Mesothelial cell of epicardium (in vitro differentiated cells): ENCODE measurements at places on chromosomes 2 and 18. TPM values are rescaled to one million over a fixed set of nuclear protein-coding genes. Genes with fewer than 3 reads are reported as not detected.
A peak's percentile ranks its signal among the peaks of the same experiment; 100 is the strongest.

Gene CCDC141
- total RNA-seq, result 1.0 to 1.2 TPM (median 1.1 TPM) in 3 replicates

Gene GRP
- total RNA-seq, result not detected in 3 replicates

Gene WIPF1
- 19.0 to 21.1 TPM (median 20.6 TPM) in 3 replicates for total RNA-seq

Gene FAHD2B
- 37.4 to 37.8 TPM (median 37.7 TPM) in 3 replicates for total RNA-seq

Gene SULT1C2
- 0.05 to 0.13 TPM in 2 of 3 replicates, not detected in the other for total RNA-seq

Gene DTNA
- total RNA-seq, result 8.4 to 10.9 TPM (median 10.1 TPM) in 3 replicates

Gene DNAJC5G
- total RNA-seq, result 0.18 to 0.27 TPM in 2 of 3 replicates, not detected in the other

Gene NCKAP5
- 2.1 to 3.4 TPM (median 2.2 TPM) in 3 replicates for total RNA-seq

Gene TRAF3IP1
- 17.5 to 23.2 TPM (median 21.4 TPM) in 3 replicates for total RNA-seq

Gene UGT1A5
- not detected in 3 replicates for total RNA-seq

DNA sequence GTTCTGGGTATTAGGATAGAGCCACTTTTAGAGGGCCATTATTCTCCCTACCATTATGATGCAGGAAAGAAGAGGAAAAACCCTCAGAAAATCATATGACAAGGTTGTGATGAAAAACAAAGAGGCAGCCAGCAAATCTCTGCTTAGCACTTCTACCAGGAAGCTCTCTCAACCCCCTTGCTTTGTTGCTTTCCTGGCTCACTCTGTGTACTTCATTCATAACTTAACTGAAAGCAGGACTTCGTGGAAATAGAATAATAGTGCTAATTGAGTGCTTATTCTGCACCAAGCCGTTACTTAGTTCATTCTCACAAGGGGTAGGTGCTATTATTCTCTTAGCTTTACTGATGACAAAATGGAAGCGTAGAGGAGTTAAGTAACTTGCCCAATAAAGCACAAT is 354.1 kb downstream of the HRH4 start:
- DNase-seq, result no peak
- H3K4me1 ChIP-seq, result peaks cover 16% of the 10 kb centered on the region
- no peaks in the 10 kb centered on the region for H3K36me3 ChIP-seq
- peaks cover 27% of the 10 kb centered on the region for H3K27me3 ChIP-seq
- H3K27ac ChIP-seq, result no peak overlapping the region
- H3K4me3 ChIP-seq, result no peak overlapping the region

DNA sequence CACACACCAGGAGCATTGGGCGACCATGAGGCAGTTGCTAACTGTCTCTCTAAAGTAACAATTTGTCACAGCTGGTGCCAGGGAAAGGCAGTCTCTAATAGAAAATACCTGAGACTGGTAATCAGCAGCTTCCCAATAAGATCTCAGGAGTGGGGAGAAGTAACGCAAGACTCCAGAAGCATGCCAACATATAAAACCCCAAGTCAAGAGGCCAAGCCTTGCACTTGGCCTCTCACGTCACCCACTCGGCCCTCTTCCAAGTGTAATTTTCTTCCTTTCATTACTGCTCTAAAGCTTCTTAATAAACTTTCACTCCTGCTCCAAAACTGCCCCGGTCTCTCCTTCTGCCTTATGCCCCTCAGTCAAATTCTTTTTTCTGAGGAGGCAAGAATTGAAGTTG is 455.6 kb upstream of the ACVR2A start:
- no peak overlapping the region for H3K4me3 ChIP-seq
- DNase-seq, result no peak
- peaks cover 2% of the 10 kb centered on the region for H3K27me3 ChIP-seq
- H3K27ac ChIP-seq, result no peak overlapping the region

- H3K27me3 ChIP-seq, result no peaks in the 10 kb centered on the region
- DNase-seq, result no peak
- peaks cover 47% of the 10 kb centered on the region for H3K36me3 ChIP-seq
- H3K4me1 ChIP-seq, result peaks cover 37% of the 10 kb centered on the region
- no peak overlapping the region for H3K4me3 ChIP-seq
- no peak overlapping the region for H3K27ac ChIP-seq
Observed at GRCh38 chr2:54617409-54617808, 106.1 kb upstream of the EML6 start.

- peaks cover 12% of the 10 kb centered on the region for H3K4me1 ChIP-seq
- no peaks in the 10 kb centered on the region for H3K36me3 ChIP-seq
- no peak overlapping the region for H3K4me3 ChIP-seq
- no peak for DNase-seq
- no peak overlapping the region for H3K27ac ChIP-seq
Observed at GRCh38 chr2:12556762-12557161, 160.0 kb upstream of the TRIB2 start.

- no peak overlapping the region for H3K4me3 ChIP-seq
- no peaks in the 10 kb centered on the region for H3K36me3 ChIP-seq
- DNase-seq, result no peak
Observed at GRCh38 chr2:225993430-225993829, 593.9 kb downstream of the NYAP2 start.

DNA sequence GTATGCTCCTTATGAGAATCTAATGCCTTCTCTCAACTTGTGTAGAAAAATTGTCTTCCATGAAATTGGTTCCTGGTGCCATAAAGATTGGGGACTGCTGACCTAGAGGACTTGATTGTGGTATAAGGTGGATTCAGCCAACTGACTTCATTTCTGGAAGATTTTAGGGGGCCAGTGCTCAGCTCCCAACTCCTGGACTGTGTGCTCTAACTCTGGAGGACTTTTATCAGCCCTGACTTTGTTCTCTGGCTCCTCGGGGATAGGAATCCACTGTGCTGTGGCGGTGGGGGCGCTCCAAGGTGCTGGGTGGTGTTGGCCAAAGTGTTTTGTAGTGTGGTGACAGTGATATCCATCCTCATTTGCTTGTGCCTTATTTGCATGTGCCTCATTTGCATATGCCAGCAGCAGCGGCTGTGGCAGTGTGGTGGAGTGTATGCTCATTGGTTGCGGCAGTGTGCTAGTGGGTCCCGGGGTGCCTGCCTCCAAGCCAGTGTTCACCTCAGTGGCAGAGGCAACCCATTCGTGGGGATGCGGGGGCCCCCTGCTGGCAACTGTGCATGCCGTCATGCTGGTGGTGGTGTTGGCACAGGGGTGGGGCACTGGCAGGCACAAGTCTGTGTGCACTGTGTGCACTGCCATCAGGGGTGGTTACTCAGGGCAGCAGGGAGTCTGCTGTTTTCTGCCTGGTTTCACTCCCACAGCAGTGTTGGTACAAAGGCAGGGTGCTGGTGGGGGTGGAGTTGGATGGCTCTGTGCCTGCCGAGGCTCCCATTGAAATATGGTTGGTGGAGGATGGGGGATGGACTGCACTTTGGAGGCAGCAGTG is 19.6 kb downstream of the EHBP1 start:
- no peak for DNase-seq
- peaks cover 24% of the 10 kb centered on the region for H3K36me3 ChIP-seq
- H3K27ac ChIP-seq, result no peak overlapping the region
- peaks cover 12% of the 10 kb centered on the region for H3K4me1 ChIP-seq
- no peaks in the 10 kb centered on the region for H3K27me3 ChIP-seq
- H3K4me3 ChIP-seq, result no peak overlapping the region

GRCh38 chr2:1721706-1722646 is 22.3 kb downstream of the PXDN start:
- no peak for DNase-seq
- no peaks in the 10 kb centered on the region for H3K27me3 ChIP-seq
- H3K4me1 ChIP-seq, result peaks cover 17% of the 10 kb centered on the region
- H3K27ac ChIP-seq, result peak overlapping the region; percentile 68
- no peak overlapping the region for H3K4me3 ChIP-seq
- H3K36me3 ChIP-seq, result no peaks in the 10 kb centered on the region

- H3K4me3 ChIP-seq, result no peak overlapping the region
- H3K27ac ChIP-seq, result no peak overlapping the region
- H3K27me3 ChIP-seq, result peaks cover 2% of the 10 kb centered on the region
- no peaks in the 10 kb centered on the region for H3K36me3 ChIP-seq
- H3K4me1 ChIP-seq, result no peaks in the 10 kb centered on the region
Observed at GRCh38 chr2:140085674-140086073, 1305.5 kb upstream of the NXPH2 start.

GRCh38 chr2:229073935-229074334 is 197.2 kb downstream of the PID1 start:
- DNase-seq, result no peak
- no peaks in the 10 kb centered on the region for H3K4me1 ChIP-seq
- no peaks in the 10 kb centered on the region for H3K27me3 ChIP-seq
- no peak overlapping the region for H3K27ac ChIP-seq
- no peaks in the 10 kb centered on the region for H3K36me3 ChIP-seq
- no peak overlapping the region for H3K4me3 ChIP-seq

DNA sequence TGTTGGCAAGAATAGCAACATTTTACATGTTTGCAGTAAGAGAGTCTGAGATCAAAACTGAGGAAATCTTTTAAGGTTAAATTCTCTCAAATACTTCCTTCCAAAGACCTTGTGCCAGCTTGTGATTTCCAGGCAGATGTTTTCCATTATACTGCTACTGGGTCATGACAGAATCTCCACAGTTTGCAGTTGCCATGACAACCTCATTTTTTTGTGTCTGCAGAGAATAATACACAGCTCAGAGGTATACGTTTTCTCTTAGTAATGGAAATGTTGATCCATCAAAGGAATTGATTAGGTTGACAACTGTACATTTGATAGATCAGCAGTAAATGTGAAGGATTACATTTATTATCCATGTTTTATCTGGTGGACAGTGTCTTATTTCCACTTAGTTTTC is 29.1 kb upstream of the CSRNP3 start:
- H3K36me3 ChIP-seq, result no peaks in the 10 kb centered on the region
- H3K4me3 ChIP-seq, result no peak overlapping the region
- no peak for DNase-seq
- H3K4me1 ChIP-seq, result peaks cover 13% of the 10 kb centered on the region
- no peaks in the 10 kb centered on the region for H3K27me3 ChIP-seq

DNA sequence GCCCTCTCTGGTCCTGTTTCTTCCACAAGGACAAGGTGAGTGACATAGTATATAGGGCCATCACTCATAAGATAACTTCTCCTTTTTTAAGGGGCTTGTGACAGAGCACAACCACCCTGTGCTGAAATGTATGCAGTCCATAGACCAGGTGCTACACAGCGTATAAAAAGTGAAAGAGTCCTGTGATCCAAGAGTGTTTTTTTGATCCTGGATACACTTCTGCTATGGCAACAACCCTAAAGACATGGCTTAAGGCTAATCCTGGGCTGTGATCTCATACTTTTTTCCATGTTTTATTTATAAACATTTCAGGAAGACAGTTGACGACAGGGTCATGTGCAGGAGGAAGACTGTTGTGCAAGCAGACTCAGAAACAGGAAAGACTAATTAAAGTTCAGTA is 400.5 kb upstream of the TCF4 start:
- no peak for DNase-seq
- no peak overlapping the region for H3K27ac ChIP-seq
- peaks cover 11% of the 10 kb centered on the region for H3K36me3 ChIP-seq

GRCh38 chr2:19851116-19851695 is 50.6 kb downstream of the TTC32 start:
- no peak overlapping the region for H3K4me3 ChIP-seq
- no peak for DNase-seq
- no peaks in the 10 kb centered on the region for H3K36me3 ChIP-seq
- peaks cover 5% of the 10 kb centered on the region for H3K27me3 ChIP-seq
- no peak overlapping the region for H3K27ac ChIP-seq
- peaks cover 10% of the 10 kb centered on the region for H3K4me1 ChIP-seq

GRCh38 chr2:55109219-55109891 is 59.1 kb upstream of the RTN4 start:
- H3K27me3 ChIP-seq, result no peaks in the 10 kb centered on the region
- no peaks in the 10 kb centered on the region for H3K36me3 ChIP-seq
- H3K4me1 ChIP-seq, result peaks cover 23% of the 10 kb centered on the region
- no peak for DNase-seq
- no peak overlapping the region for H3K27ac ChIP-seq
- H3K4me3 ChIP-seq, result no peak overlapping the region

- no peak overlapping the region for H3K27ac ChIP-seq
- no peak overlapping the region for H3K4me3 ChIP-seq
- H3K27me3 ChIP-seq, result peaks cover 46% of the 10 kb centered on the region
- peaks cover 5% of the 10 kb centered on the region for H3K36me3 ChIP-seq
- H3K4me1 ChIP-seq, result peaks cover 15% of the 10 kb centered on the region
Observed at GRCh38 chr2:26620031-26620605, 21.0 kb downstream of the CIB4 start.

- no peaks in the 10 kb centered on the region for H3K36me3 ChIP-seq
- no peak overlapping the region for H3K4me3 ChIP-seq
- no peak for DNase-seq
Observed at GRCh38 chr2:189552991-189553404, 27.6 kb downstream of the SLC40A1 start.

DNA sequence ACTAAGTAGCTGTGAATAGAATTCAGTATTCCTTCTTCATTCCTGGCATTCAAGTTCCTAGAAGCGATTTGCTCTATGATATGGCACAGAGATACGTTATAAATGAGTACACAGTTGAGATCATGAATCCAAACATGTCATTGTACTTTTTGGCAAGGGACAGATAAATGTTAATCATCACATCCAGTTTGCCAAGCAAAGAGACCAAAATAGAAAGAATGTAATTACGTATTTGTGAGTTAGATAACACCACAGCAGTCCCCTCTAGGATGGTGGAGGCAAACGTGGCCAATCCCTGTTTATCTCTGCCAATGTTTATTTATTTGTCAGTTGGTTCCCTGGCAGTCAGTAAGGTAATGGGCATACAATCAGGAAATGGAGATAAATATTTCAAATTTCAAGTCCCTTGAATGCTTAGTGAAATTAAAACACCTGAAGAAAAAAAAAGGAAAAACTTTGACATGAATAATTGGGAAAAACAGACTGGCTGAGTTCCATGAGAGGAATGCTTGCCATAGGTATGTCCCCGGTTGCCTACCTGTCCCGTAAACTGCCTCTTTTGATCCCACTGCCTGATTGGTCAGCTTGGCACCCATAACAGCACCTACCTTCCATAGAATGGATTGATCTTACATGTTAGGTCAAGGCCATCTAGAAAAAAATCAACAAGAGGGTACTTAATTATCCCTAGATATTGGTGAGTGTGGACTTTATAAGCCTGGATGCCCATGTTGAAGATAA is 451.1 kb upstream of the NETO1 start:
- no peaks in the 10 kb centered on the region for H3K36me3 ChIP-seq
- peaks cover 2% of the 10 kb centered on the region for H3K27me3 ChIP-seq
- H3K27ac ChIP-seq, result no peak overlapping the region
- H3K4me3 ChIP-seq, result no peak overlapping the region

- H3K4me3 ChIP-seq, result no peak overlapping the region
- no peaks in the 10 kb centered on the region for H3K27me3 ChIP-seq
- peaks cover 7% of the 10 kb centered on the region for H3K4me1 ChIP-seq
- no peak overlapping the region for H3K27ac ChIP-seq
- no peak for DNase-seq
Observed at GRCh38 chr18:12765586-12765985, 62.7 kb downstream of the PSMG2 start.

- no peak overlapping the region for H3K27ac ChIP-seq
- DNase-seq, result peak; percentile 60
- H3K27me3 ChIP-seq, result peaks cover 76% of the 10 kb centered on the region
- H3K4me3 ChIP-seq, result peak overlapping the region; percentile 47
- no peaks in the 10 kb centered on the region for H3K36me3 ChIP-seq
Observed at GRCh38 chr2:118882693-118883336, 35.4 kb upstream of the EN1 start.
